ENCODE measurements at places on chromosomes 6 and 20.

DNA sequence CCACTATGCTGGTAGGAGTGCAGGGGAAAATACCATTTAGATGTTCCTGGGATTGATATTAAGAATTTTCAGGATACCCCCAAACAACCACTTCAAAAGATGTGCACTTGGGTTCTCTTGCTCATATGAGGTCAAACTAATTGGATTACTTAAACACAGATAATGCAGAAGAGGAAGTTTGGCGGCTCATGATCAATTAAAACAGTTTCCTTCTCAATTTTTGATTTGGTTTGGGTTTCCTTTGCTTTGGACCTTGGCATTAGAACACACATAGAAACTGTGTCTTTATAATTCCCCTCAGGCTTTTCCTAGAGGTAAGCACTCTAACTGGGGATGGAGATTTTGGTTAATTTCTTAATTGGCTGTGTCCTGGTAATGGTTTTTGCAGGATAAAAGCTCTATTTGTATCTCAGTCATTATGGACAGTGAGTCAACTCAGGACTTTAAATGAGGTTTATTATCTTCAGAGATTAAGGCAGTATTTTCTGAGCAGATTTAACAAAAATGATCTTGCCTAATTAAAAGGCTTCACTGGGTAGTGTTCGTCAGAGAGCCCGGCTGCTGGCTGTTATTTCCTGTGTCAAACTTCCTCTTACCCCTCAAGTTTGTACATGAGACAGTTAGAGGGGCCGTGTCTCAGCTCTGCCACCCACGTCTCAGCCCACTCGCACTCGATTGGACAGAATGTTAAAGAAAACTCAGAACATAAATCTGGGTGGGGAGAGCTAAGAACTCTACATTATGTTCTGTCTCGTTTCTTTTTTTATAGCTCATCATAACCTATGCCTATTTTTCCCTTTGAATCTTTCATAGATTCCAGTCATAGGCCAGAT lies 50.3 kb upstream of the PREP start:
- peak; percentile 78 for DNase-seq

- no peak for DNase-seq
Measured at GRCh38 chr6:158122048-158122447, 46.0 kb downstream of the SERAC1 start.

GRCh38 chr20:13205848-13206434 lies 15.1 kb upstream of the ISM1 start:
- no peak for DNase-seq

DNA sequence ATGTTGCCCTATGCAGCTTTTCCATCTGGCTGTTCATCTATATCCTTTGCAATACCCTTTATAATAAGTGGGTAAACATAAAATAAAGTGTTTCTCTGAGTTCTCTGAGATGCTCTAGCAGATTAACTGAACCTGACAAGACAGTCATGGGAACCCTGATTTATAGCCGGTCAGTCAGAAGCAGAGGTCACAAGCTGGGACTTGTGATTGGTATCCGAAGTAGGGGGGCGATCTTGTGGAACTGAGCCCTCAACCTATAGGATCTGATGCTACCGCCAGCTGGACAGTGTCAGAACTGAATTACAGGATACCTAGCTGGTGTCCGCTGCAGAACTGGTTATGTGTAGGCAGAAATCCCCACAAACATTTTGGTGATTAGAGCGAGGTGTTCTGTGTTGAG lies 39.0 kb downstream of the SLC17A5 start:
- no peak for DNase-seq

- no peak for DNase-seq
Measured at GRCh38 chr6:109360791-109361190, 21.5 kb downstream of the CD164 start.

DNA sequence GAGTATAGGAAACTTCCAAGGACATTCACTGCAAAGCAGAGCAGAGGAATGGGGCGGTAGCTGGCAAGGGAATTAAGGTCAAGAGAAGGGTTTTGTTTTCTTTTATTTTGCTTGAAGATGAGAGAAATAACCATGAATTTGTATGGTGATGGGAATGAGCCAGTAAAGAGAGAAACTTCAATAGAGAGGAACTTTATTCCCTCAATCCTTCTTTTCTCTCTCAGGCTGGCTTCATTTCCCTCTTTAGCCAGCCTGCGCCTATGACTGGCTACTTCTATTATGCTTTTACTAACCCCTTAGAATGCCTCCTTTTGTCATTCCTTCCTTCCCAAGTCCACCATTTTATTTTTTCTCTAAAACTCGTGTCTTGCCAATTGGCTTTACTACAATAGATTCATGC lies 101.4 kb upstream of the CEP85L start:
- DNase-seq = no peak

DNA sequence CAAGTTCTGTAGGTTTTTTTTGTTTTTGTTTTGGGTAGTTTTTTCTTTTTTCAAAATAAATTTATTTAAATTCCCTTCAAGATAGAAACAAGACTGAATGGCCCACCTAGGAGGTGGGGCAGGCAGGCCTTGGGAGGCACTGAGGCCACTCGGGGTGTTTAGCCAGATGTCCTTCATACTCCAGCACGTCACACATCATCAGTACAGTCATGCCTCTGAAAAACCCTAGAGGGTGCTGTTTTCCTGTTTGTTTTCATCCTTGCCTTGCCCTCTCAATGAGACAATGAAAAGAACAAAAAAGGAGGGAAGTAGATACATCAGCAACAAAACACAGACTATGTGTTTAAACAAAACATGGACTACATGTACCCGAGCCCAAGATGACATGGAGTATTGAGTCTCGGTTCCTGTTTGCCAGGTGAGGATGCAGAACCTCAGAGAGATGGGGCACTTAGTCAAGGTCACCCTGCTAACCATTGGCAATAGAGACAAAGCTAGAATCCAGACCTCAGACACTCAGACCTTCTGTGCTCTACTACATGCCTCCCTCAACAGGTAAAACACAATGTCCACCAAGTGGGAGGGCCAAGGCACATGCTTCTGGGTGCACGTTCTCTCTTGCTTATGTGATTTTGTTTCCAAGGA lies 26.8 kb upstream of the CLIC5 start:
- no peak for DNase-seq

DNA sequence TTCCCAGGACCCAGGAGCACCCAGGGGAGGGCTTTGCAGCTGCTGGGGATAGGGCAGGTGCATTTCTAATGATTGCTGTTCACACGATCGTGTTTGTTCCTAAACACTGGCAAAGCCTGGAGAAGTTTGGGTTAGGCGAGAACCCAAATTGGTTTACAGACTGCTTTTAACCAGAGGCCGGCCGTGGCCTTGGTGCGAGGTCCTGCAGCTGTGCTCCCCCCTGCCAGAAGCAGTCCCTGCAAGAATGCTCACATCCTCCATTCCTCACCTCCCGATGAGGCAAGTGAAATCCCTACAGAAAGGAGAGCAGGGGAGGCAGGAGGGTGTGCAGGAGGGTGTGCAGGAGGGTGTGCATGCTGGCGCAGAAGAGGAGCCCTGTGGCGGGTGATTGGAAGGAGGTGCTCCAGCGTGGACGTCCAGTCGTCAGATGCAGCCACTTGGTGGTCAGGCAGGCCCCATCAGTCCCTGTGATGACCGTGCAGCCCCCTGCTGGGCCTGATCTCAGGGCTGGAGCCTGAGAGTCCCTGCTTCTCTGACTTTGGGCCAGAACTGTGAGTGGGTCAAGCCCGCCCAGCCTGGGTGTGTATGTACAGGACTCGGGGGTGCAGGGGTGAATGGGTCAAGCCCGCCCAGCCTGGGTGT lies 55.7 kb upstream of the FRMD1 start:
- no peak for DNase-seq

- DNase-seq = no peak
Measured at GRCh38 chr6:156767603-156768467, 9.3 kb upstream of the ARID1B start.

GRCh38 chr6:16511723-16512489 lies 249.4 kb downstream of the ATXN1 start:
- peak; percentile 77 for DNase-seq

DNA sequence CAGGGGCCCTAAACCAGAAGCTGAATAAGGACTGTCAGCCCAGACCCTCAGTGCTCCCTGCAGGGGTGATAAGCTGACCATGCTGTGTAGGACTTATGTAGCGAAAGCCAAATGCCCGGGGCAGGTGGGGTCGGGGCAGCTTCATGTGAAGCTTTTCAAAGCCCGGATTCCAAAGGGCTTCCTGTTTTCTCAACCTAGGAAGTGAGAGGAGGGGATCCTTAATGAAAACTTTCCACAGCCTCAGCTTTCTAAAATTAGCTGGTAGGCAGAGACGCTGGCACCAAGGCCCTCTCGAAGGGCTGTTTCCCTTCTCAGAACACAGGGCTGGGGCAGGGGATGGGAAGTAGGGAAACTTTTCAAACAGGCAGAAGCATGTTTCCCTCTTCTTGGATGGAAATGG lies 148.9 kb downstream of the NFATC2 start:
- DNase-seq = no peak

GRCh38 chr20:11544029-11544678 lies 373.5 kb upstream of the BTBD3 start:
- no peak for DNase-seq

DNA sequence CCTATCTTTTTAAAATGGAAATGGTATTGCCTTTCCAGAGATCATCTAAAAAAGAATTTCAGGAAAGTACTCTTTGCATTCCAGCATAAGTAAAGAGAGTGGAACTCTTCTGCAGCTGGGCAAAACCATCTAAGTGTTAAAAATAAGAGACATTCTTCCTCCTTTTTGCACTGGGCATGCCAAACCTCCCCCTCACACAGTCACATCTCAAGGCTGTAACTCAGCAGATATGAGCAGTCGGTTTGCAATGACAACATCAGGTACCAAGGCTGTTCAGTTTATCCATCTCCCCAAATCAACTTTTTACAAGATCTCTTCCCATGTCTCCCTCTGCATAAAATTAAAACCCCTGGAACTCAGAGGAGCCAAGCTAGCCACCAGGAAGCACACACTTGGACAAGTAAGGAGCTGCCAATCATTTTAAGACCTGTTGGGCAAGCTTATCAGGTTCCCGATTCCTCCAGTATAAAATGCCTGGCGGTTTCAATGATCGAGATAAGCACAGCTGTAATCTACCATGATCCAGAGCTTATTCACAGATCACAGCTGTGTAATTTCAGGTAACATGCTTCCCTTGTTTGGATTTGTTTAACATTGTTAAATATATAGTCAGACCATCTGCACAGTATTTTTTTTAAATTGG lies 23.2 kb downstream of the ID4 start:
- DNase-seq = no peak

DNA sequence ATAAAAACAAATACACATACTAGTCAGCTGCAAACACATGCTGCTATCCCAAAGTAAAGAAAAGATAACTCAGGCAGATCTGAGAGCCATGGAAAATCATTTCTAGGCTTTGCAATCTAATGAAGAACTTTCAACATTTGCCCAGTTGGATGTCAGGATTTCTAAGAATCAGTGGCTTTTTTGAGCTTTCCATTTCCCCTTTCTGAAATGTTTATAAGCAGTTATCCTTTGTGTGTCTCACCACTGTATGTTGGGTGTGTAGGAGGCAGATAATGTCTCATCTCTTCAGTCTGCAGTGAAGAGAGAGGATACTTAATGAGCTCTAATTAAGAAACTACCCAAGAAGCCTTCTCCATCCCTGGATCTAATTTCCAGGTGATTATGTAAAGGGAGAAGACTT lies 43.6 kb downstream of the RGS17 start:
- DNase-seq = no peak

GRCh38 chr6:150143516-150144293 lies 861 bp downstream of the PPP1R14C start:
- no peak for DNase-seq

GRCh38 chr6:166449641-166450040 lies 66.9 kb upstream of the MPC1 start:
- DNase-seq = no peak

Measured in activated effector memory CD4-positive, alpha-beta T cell treated with anti-CD3 and anti-CD28 coated beads, Interleukin-2, amount 50 U/mL, for 16 hours (primary cell).